BJ (cell line): ENCODE measurements at places on chromosomes 12 and 14. TPM values are rescaled to one million over a fixed set of nuclear protein-coding genes. Genes with fewer than 3 reads are reported as not detected.

DNA sequence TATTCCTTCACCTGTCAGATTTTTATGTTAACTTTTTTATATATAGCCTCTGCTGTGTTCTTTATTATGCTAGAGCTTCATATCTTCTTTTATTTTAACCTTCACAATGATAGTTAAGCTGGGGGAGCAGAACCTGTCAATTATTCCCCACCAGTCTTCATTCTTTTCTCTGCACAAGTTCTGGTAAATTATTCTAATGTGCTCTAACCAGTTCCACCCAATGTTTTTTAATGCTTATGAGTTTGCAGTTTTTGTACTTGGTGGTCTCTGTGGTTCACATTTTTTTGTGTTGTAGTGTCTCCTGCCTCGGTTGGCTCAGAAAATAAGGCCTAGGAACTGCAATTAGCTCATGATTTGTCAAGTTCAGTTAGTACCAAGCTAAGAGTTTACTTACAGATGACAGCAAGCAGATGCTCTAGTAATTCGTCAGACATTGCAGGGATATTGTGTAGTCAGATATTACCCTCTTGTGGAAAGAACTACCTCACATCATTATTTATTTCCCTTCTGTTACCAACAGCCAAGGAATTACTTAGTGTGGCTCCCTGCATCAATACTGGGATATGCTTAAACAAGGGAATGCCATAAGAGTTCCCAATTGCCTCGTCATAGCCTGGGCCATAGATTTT, 14.5 kb downstream of the DYRK2 start:
- peak; percentile 90 for DNase-seq

- no peak for DNase-seq
Measured at GRCh38 chr12:62613081-62613480, 146.5 kb downstream of the MON2 start.

DNA sequence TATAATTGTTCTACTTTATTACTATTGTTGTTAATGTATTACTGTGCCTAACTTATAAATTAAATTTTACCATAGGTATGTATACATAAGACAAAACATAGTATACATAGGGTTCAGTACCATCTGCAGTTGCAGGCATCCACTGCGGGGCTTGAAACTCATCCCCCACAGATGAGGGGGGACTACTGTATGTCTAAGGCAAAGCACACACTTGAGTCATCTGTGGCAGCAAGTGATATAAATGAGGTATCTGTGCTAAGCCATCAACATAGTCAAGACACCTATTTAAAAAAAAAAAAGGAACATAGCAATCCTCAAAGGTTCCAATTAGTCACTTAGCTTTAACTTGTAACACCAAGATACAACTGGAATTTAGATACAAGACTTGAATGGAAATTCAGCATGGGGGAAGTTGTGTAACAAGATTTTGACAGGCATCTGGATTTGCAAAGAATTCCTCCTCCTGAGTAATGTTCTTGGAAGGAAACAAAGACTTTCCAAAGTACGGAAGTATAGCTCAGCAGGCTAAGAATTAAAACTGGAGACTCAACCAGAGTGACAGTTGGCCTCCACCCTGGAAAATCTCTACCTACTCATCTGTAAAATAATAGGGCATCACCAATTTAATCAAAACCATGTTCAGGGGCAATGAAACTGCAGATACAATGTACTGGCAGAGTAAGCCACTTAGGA, 14.9 kb downstream of the DCAF5 start:
- DNase-seq = no peak

- peak; percentile 41 for DNase-seq
Measured at GRCh38 chr12:50825372-50825838, 17.3 kb upstream of the TMPRSS12 start.

DNA sequence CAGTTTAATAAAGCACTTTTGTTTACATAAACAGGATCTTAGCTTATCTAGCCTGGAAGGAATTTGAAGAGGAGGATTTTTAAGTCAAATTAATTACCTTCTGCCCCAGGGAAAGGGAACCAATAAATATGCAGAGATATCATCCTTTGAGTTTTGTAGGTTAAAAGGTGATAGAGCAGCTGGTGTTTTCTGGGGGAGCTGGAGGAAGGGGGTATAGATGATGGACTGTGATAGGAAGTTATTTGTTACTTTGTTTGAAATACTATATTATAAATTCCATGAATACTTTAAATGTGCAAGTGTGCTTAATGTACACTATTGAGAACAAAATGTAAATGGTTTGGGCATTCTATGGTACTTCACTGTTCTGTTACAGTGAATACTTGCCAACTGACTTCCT, 55.2 kb downstream of the NPAS3 start:
- DNase-seq = no peak

DNA sequence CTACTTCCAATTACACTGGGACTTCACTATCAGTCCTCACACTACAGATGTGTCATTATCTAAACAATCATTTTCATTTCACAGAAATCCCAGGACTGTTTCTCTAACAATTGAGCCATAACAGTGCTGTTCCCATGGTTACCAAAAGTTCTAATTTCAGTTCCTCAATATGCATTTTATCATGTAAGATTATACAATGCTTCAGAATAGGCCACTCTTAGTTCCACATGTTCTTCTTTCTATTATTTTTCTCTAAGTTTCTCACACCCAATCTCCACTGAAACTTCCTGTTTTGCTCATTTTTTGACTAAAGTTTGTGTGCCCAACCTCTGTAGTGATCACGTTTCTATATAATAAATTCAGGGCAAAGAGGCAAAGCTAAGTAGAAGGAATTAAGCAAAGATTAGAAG, 185.8 kb downstream of the DUSP6 start:
- no peak for DNase-seq

- no peak for DNase-seq
Measured at GRCh38 chr12:98901189-98901588, 256.1 kb downstream of the APAF1 start.

DNA sequence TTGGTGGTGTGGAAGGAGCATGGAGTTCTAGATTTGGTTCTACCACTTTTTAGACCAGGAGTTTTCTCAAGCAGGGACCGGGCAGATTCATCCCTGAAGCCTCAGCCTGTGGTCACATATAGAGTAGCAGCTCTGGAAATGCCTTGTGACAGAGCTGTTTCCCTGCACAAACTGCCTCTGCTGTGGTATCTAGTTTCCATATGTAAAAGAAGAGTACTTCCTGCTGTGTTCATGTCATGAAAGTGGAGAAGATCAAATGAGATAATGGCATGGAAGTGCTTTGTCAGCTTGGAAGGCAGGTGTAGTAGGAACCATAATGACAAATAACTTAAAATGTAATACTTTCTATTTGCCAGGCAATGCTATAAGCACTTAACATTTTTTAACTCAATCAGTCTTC, 26.1 kb downstream of the OTUB2 start:
- DNase-seq = no peak

- DNase-seq = no peak
Measured at GRCh38 chr12:46670636-46671035, 155.2 kb downstream of the SLC38A4 start.

PKP2 gene
- polyA plus RNA-seq = 0.04 TPM in 2 replicates

KERA gene
- polyA plus RNA-seq = not detected in 2 replicates

GRCh38 chr14:91889477-91890211, 22.3 kb upstream of the TC2N start:
- DNase-seq = no peak

WSCD2 gene
- not detected in 2 replicates for polyA plus RNA-seq

GRCh38 chr14:74213907-74214803, 25.1 kb upstream of the VSX2 start:
- no peak for DNase-seq

TDRD9 gene
- polyA plus RNA-seq = 1.3 and 2.2 TPM in 2 replicates

DNA sequence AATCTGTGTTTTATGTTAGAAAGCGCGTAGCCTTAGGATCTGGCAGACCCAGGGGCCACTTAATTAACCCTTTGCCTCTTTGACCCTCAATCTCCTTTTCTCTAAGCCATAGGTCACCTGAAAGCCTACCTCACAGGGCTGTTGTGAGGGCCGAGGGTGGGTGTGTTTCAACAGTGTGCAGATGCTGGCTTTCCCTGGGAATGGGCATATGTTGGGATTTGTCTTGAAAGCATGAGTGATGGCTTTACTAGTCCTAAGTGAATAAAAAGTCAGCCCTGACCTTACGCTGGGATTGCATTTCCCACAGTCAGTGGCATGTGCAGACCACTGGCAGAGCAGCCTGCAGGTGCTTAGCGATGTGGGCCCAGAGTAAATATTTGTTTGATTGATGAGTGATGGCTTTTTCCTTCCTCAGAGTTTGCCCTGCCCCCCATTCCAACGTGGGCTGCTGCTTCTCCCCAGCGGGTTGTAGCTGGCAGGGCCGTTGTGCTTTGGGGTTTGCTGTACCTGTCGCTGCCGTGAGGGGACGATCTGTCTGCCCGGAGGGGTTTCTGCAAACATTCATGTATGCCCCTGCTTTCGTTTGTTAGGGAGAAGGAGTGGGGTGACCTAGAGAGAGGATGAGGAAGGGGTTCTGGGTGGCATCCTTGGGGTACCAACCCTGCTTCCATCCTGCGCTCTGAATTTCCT, 31.5 kb downstream of the MEG3 start:
- no peak for DNase-seq
